Amniotic epithelial cell (primary cell): ENCODE measurements at places on chromosomes 6 and 20.

- DNase-seq = peak; percentile 17
Measured at GRCh38 chr6:124885171-124885570, 77.1 kb upstream of the RNF217 start.

- DNase-seq = peak; percentile 61
Measured at GRCh38 chr6:35024551-35025054, 116.5 kb downstream of the TCP11 start.

GRCh38 chr20:44810391-44811149, at the start of gene RIMS4:
Gene RIMS4, minus strand, starts transcription at chr20:44810546. Its CDS starts 275 bp downstream, at chr20:44810271.
- no peak for DNase-seq

DNA sequence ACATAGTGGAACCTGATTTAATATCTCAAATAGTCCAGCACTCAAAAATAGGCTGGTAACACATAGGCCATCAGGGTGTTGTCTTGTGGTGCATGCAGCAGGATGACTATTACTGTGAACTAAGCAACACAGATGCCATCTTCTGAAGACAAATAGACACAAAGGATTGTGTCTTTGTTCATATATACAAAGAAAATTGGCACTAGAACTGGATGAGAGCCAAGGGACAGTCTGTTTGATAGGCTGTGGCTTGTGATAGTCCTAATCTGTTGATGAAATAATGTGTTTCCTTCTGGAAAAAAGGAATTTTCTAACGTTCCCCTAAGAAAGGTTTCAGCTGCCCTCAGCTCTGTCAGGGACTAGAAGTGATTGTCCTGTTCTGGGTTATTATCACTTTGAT, 129.8 kb downstream of the TPBG start:
- no peak for DNase-seq

DNA sequence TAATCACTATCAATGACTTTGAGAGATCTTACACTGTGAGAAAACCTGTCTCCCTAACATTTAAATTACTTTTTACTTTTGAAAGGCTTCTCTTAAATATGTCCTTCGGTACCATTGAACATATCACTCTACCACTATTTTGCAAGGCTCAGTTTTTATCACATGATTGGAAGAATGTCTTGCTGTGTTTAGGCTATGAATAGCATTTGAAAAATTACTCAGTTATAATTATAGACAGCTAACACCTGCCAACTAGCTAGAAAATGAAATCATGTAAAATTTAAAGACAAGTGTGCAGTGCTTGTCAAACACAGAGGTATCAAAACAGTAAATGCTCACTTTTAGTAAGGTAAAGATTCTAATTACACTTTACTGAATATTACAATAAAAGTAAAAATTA, 11.0 kb downstream of the SESN1 start:
- no peak for DNase-seq

GRCh38 chr6:153436351-153436750, 305.3 kb upstream of the RGS17 start:
- DNase-seq = no peak

- DNase-seq = no peak
Measured at GRCh38 chr6:99967052-99967451, 27.0 kb downstream of the MCHR2 start.

DNA sequence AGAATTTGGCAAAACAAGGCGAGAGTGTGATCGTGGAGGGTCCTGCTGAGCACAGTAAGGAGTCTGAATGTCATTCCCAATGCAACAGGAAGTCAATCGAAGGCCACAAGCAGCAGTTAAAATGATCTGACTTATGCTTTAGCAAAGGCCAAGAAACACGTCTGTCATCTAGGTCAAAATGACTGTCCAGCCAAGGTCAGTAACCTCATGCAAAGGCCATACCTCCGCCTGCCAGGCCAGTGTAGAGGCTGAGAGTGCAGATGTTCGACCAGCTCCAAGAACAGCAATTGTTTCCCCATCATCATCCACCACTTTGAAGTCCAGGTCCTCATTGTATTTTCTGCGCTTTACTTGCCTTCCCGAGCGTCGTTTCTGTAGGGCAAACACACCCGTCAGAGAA, 105.6 kb downstream of the CHD6 start:
- DNase-seq = no peak

- no peak for DNase-seq
Measured at GRCh38 chr6:24997231-24997630, 61.5 kb upstream of the RIPOR2 start.

- no peak for DNase-seq
Measured at GRCh38 chr6:39037082-39037508, 11.5 kb upstream of the GLP1R start.

DNA sequence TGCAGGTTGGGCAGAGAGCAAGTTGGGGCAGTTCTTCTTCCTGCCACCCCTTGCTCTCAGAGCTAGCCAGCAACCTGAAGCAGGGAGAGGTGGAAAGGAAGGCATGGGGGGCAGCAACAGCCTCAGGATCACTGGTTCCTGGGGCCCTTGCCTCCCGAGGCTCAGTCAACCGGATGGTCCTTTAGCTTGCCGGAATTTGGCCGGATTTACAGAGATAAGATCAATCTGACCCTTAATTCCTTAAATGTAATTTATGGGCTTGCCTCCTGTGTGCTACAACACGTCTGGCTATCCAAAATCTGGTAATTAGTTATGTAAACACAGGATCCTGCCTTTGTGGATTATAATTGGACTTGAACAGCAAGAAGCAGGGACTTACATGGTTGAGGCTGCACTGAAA, 19.5 kb upstream of the TCP11 start:
- no peak for DNase-seq

GRCh38 chr20:44222633-44223368, 12.2 kb upstream of the OSER1 start:
- no peak for DNase-seq

GRCh38 chr6:130111031-130111430, 92.7 kb downstream of the L3MBTL3 start:
- DNase-seq = no peak

DNA sequence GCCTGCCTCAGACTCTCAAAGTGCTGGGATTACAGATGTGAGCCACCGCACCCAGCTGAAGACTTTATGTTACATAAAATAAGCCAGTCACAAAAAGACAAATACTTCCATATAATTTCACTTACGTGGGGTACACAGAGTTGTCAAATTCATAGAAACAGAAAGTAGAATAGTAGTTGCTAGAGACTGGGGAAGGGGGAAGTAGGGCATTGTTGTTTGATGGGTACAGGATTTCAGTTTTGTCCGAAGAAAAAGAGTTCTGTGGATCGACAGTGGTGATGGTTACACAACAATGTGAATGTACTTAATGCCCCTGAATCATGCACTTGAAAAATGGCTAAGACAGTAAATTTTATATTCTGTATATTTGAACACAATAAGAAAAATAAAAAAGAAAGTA, 41.6 kb upstream of the ANKEF1 start:
- DNase-seq = no peak

- no peak for DNase-seq
Measured at GRCh38 chr6:88561034-88561953, 395.1 kb upstream of the CNR1 start.

GRCh38 chr6:31110825-31111582, 1.4 kb downstream of the C6orf15 start:
- no peak for DNase-seq

DNA sequence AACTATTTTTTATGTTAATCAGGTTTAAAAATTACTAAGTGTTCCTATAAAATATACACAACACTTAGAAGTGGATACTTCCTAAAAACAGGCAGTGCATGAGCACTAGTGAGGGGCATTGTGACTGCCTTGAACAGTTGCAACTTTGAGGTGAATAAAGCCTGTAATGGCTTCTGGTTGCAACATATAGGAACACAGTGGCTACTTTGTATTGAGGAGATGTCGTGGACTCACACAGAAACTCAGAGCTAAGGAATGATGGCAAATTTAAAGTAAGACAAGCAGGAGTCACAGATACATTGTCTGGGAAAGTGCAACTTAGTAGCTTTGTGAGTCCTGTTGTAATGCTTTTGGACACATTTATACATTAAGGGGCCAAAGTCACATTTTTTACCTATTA, 861 bp upstream of the HLA-A start:
- DNase-seq = peak; percentile 27

GRCh38 chr6:166523782-166524559, 62.5 kb downstream of the RAMACL start:
- DNase-seq = no peak

DNA sequence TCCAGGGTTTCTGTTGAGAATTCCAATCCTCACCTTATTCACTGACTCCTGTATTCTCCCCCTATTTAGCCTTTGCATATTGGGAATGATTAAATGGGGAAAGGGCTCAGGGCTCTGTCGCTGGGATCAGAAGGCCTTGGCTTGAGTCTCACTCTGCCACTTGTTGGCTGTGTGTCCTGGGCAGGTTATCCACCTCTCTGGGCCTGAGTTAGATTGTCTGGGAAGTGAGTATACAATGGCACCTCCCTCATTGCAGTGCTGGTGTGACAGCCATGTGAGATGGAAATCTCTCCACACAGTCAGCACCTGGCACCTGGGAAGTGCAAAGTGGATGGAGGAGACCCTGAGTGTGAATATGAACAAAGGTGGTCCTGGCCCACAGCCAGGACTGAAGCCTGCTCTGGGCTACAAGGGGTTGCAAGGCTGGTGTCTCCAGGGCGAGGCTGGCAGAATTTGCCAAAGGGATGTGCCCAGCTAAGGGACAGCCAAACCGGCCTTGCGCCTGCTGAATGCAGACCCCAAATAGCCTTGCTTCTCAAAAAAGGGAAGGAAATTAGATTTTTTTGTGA, 200.0 kb upstream of the PMEPA1 start:
- no peak for DNase-seq

DNA sequence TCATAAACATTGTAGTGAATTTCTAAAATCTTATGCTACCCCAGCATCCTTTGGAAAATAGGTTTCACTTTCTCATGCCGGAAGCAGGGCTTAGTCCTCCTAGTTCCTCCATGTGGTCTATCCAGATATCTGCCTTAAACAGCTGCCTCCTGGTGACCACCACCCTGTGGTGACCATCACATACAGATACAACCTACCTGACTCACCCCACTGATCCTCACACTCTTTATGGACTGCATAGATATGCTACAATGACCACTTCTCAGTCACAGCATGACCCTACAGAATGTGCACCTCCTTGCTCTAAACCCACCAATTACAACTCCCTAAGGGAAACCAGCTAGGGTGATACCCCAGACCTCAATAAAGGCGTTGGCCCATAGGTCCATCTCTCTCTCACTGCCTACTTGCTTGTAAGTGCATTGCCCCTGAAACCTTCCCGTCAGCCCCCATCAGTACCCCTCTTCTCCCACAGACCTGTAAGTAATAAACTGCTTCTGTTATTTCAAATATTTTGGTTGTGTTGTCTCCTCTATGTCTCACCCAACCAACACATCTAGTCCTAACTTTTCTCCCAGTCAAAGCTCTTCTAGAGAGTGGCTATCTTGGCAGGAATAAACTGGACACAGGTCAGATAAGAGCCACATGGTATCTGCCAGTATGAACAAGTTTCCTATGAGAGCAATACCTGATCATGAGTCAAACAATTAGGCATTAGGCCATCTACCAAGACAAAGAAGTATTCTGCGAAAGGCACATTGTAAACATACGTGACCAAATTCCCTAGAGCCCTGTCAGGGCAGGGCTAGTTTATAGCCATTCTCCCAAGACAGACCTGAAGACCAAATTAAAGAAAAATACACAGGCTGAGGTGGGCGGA, 39.4 kb upstream of the PLEKHG1 start:
- DNase-seq = no peak

DNA sequence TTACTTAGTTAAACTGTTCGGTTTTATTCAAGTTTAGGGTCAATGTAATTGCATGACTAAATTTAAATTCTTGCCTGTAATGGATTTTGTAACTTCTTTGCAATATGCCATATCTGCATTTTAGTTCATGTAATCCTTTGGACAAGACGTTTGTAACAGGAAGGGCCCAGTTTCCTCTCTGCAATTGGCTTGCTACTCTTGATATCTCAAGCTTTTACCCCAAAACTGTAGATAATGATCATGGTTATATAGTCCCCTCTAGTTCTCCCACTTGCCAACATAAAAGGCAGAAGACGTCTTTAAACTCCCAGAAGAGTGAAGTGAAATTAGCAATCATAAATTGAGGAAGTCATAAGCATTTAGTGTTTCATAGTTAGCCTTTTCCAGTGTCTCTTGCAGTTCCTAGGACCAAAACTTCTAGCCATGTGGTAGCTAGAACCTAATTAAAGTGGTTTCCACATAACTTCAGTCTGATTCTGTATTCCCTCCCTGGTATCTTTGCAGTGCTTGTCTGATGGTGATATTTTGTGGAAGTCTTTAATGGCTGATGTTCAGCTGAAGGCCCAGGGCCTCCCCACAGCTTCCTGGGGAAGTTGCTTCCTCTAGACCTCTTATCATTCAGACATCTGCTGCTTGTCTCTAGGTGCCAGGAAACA, 117.8 kb upstream of the SUPT3H start:
- no peak for DNase-seq

DNA sequence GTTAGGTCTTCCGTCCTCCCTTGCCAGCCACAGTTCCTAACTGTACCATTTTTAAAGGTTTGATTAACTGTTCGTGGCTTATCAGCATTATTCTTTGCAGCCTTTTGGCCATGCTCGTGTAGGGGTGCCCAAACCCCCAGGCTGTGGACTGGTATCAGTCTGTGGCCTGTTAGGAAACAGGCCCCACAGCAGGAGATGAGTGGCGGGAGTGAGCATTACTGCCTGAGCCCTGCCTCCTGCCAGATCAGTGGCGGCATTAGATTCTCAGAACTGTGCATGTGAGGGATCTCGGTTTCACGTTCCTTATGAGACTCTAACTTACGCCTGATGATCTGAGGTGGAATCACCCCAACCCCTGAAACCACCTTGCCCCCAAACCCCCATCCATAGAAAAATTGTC, 79.3 kb downstream of the TBC1D7 start:
- no peak for DNase-seq

DNA sequence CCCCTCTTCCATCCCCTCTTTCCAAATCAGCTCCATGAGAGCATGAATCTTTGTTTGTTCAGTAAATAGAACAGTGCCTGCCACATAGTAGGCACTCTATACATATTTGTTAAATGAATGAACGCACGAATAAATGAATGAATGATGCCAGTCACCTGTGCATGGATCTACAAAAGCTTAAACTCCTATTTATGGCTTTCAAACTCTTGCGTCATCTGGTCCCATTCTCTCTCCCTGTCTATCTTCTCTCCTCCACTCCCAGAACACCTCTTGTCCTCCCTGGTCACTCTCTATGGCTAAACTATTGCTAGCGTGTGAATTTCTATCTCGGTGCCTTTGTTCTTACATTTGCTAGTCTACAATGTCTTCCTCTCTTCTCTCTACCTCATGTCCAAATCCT, 24.8 kb downstream of the SCGN start:
- DNase-seq = no peak
